NCI-H69 (cell line): ENCODE measurements at places on chromosomes 16 and 17.

DNA sequence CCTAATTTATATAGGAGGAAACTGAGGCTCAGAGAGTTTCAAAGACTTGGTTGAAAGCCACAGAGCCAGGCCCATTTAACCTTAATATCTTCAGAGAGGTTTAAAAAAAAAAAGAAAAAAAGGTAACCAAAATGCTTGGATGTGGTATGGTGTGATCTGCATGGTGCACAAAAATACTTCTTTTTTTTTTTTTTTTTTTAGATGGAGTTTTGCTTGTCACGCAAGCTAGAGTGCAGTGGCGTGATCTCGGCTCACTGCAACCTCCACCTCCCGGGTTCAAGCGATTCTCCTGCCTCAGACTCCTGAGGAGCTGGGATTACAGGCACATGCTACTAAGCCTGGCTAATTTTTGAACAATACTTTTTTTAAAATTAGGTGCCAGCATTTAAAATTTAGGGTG, 101.8 kb downstream of the XYLT1 start:
- no peak for DNase-seq

DNA sequence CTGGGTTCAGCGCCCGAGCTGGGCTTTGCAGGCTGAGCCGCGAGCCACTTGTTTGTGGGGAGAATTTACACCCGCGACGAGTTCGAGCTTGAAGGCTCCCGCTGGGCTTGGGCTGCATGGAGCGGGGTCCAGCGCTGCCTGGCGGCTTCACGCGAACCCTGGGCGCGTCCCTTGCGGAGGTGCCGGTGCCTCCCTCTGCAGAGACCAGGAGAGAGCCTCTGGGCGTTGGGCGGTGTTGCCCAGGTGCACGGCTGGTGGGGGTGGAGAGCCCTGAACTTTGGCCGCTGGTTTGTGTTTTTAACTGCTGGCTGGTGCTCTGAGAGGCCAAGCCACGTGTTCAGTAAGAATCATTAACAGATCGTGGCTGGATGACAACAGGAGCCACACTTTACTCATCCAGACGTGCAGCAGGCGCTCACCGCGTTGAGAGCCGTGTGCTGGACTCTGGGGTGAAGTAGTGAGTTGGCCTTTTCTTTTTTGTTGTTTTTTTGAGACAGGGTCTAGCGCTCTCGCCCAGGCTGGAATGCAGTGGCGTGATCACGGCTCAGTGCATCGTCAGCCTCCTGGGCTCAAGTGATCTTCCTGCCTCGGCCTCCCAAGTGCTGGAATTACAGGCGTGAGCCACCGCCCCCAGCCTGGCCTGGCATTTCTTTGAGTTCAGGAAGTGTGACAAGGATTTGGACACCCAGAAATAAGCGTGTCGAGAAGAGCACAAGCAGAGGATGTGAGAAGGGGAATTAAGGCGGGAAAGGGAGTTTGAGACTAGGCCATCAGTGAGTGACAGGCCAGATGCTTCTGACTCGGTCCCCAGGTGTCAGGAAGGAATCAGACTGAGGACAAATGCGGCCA, 827 bp downstream of the CDK10 start:
- peak; percentile 68 for DNase-seq

DNA sequence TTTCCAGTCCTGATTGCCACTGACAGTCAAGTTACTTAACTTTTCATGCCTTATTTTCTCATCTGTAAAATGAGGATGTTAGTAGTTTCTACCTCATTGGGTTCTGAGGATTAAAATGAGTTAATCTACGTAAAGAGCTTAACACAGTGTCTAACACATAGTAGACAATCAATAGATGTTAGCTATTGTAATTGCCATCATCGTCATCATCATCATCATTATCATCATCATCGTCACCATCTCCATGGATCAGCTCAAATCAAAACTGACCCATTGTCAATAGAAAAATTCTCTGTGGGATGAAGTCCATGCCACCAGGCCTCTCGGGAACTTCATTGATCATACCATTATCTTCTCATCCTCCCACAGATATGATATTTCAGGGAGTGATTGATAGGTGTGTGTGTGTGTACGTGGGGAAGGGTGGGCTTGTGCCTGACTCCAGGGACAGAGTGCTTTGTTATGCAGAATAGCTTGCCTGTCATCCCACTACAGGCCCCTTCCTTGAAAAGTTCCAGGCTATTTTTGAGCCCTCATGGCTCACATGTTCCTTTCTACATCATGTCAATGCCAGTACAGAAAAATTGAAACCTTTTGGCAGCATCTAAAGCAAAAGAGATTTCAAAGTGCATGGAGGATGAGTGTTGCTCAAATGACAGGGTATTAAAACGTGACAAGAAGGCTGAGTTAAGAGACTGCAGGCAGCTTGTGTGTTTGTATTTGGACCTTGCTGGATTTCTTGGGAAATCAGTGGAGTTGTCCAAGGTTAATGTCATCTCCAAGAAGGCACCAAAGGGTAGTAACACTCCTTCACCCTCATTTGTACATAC, 133.9 kb downstream of the PRKCB start:
- no peak for DNase-seq

GRCh38 chr16:10599626-10600025, 19.2 kb upstream of the EMP2 start:
- no peak for DNase-seq

GRCh38 chr16:77744141-77744540, 21.8 kb downstream of the NUDT7 start:
- peak; percentile 32 for DNase-seq

DNA sequence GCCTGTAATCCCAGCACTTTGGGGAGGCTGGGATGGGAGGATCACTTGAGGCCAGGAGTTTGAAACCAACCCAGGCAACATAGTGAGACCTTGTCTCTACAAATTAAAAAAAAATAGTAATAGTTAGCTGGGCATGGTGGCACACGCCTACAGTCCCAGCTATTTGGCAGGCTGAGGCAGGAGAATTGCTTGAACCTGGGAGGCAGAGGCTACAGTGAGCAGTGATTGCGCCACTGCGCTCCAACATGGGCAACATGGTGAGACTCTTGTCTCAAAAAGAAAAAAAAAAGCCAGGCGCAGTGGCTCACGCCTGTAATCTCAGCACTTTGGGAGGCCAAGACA, 56.9 kb upstream of the MRTFB start:
- DNase-seq, result no peak

DNA sequence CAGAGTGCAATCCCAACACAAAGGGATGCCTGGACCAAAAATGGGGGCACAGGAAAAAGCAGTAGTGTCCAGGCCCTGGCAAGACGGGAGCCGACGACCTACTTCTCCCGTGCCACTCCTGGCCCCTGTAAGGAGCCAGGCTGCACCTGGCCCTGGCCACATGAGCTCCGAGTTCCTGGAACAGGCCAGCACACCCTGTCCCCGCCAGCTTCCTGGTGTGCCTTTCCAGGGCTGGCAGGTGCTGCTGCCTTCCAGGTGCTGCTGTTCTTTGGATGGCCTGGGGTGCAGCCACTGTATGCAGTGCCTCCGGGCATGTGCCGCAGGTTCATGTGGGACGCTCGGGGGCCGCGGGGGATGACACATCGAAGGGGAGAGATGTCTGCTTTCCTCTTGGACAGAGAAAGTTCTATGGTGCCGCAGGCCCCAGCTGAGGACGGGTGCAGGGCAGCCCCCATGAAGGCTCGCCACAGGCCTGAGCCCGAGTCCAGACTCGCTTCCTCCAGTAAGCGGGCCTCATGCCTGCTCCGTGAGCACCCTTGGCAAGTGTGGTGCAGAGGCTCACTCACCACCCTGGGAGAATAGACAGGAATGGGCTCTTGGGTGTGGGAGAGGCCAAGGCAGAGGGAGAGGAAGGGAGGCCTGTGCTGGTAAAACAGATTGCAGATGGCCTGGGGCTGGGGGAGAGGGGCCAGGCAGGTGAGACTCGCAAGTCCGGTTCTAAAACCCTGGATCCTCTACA, 54.7 kb upstream of the FASN start:
- no peak for DNase-seq

GRCh38 chr16:2149630-2150417, 1.4 kb downstream of the RAB26 start:
- DNase-seq, result peak; percentile 47

- no peak for DNase-seq
Measured at GRCh38 chr17:64185101-64185500, 55.2 kb upstream of the ERN1 start.

DNA sequence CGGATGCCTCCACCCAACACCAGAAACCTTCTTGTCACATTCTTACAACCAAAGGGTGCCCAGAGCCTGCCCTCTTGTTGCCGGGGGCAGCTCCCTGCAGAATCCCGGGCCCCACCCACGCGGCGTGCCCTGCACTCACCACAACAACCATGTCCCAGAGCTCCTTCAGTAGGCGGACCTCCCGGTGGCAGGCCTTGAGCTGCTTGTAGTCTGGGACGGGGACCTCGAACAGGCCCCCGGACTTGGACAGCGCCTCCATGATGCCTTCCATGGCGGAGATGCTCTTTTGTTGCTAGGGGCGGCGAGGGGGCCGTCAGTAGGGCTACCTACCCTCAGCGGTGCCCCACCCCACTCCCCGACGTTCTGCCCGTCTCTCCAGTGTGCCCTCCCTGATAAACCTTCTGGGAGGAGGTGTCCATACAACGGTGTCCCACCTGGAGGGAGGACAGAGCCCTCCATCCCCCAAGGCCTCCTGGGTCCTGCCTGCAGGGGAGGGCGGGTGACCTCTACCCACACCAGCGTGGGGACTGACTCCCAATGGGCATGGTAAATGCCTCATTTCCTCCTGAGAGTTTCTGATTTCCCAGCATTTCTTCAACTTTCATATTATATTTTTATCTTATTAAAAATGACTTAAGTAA, 52.2 kb downstream of the DNAH17 start:
- DNase-seq, result no peak

- no peak for DNase-seq
Measured at GRCh38 chr17:33595828-33596227, 302.7 kb upstream of the ASIC2 start.
